ENCODE measurements at places on chromosomes 7 and 10.

GRCh38 chr10:69360485-69361302 is 56.0 kb downstream of the TACR2 start:
- peak; percentile 91 for DNase-seq

DNA sequence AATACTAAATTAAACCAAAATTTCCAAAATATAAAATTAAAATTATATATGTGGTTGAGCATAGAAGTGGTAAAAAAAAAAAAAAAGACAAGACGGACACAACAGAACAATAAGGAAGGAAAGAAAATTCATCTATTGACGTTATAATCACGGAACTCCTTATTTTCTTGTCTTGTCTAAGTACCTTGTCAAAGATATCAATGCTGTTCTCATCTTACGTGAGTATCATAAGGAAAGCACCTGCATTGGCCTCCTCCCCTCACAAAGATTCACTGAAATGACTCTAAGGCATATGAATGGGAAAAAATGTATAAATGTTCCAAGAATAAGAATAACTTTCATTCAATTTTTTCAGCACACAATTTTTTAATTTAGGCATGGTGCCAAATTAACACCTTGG is 135.4 kb downstream of the PPP1R3A start:
- DNase-seq, result no peak

- DNase-seq, result peak; percentile 63
Observed at GRCh38 chr7:140609646-140610045, 31.0 kb downstream of the DENND2A start.

- no peak for DNase-seq
Observed at GRCh38 chr7:22115689-22116088, 170.0 kb upstream of the CDCA7L start.

DNA sequence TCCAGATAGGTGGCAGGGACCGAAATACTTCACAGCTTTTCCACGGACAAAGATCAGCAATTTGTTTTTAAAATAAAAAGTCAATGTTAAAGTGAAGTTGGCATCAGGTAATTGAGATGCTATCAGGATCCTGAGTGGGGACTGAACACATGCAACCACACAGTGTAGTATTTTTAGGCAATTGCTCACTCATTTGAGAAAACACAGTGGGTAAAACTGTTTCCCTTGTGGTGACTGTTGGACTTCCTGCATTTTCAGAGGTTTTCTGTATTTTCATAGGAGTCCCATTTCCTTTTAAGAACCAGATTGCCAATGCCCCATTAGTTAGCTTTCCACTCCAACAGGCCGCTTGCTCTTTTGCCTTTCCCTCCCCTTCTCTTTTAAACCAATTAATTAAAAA is 159.5 kb upstream of the ZNF32 start:
- DNase-seq, result no peak

DNA sequence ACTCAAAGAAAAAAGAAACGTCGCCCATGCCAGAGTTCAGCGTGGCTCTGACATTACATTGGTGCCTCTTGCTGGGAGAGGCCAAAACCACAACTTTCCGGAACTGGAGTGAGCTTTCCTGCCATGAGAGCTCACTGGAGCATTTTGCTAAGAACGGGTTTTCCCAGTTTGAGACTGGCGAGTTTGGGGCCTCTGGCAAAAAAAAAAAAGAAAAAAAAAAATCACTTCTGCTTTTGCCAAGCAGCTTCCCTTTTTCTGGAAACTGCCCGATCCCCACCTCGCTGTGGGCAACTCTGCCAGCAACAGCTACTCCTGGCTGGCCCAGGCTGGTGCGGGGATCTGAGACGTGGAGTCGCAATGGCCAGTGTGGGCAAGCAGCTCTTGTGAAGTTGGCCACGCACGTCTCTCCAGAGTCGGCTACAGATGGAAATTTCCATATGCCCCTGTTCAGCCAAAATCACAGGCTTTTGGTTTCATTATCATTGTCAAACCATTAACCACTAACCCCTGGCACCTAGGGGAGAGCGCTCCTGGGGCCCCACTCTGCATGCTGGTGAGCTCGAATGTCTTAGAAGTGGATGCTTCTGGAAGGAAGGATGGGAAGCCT is 25.7 kb downstream of the PRKAG2 start:
- no peak for DNase-seq

Measured in AG08395 (cell line).